ENCODE measurements at places on chromosomes 7 and 10.
A peak's percentile ranks its signal among the peaks of the same experiment; 100 is the strongest.

- DNase-seq, result peak; percentile 22
Observed at GRCh38 chr7:39609113-39609934, 14.0 kb upstream of the RALA start.

GRCh38 chr7:100483722-100484672, at the start of gene NYAP1:
TSS of gene NYAP1 (plus strand) at chr7:100483927. CDS start at chr7:100485312, 1,385 bp downstream.
- peak; percentile 48 for DNase-seq

DNA sequence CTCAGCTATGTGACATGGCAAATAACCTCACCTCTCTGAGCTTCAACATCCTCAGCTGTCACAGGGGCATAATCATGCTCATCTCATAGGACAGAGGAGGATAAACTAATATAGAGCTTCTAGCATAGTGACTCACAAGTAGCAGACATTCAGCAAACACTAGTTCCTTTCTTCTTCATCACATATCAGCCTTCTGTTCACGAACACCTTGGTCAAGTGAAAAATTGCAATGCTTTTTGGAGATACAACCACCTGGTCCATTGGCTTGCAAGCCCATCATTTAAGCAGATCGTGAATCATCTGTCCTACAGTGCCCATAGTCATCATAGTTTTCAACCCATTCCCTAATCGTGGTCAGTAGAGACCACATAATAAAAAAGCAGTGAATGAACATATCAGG, 277.9 kb upstream of the YAE1 start:
- no peak for DNase-seq

DNA sequence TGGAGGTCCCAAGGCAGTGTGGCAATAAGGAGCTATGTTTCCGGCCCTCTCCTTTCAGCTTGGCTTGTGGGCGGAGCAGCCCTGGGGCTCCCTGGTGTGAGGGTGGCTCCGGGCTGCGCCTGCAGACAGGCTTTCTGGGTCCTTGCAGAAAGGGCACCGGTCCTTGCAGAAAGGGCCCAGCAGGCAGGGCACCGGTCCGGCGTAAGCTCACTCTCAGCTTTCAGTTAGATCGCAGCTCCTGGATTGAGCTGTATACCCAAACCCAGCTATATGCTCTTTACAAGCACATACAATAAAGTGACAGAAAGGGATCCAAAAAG, 293.8 kb upstream of the SHH start:
- no peak for DNase-seq

DNA sequence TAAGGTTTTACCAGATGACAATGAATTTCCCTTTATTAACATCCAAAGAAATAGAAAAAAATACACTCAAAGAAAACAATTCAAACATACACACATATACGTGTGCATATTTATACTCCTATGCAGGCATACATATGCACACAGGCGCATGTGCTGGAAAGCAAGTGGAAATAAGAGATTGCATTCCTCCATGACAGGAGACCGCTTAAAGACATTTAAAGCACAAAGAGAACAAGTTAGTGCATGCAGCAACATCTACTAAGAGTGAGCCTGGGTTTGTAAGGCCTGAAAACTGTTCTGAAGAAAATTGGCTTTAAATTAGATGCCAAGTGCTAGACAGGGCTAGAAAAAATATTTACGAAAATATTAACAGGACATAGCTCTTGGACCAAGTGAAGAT, 40.1 kb upstream of the PPP1R17 start:
- no peak for DNase-seq

Data from activated gamma-delta T cell treated with Interleukin-2 at 50 U/mL for 16 hours (primary cell).